ENCODE measurements at places on chromosomes 2 and 18.
A peak's percentile ranks its signal among the peaks of the same experiment; 100 is the strongest.

DNA sequence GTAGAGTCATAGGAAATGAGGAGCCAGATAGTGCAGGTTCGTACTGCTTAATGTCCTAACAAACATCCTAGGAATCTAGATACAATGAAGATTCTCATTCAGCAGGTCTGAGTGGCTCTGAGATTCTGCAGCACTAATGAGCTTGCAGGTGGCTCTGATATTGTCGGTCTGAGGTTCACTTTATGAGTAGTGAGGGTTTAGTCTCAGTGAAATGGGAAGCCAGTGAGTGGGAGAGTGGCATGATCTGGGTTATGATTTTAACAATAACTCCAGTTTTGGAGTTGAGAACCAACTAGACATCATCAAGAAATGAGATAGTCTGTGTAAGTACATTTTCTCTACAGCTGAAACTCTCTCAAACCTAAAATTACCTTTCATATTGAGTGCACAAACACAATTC, 166.8 kb upstream of the SP5 start:
- no peak for DNase-seq

DNA sequence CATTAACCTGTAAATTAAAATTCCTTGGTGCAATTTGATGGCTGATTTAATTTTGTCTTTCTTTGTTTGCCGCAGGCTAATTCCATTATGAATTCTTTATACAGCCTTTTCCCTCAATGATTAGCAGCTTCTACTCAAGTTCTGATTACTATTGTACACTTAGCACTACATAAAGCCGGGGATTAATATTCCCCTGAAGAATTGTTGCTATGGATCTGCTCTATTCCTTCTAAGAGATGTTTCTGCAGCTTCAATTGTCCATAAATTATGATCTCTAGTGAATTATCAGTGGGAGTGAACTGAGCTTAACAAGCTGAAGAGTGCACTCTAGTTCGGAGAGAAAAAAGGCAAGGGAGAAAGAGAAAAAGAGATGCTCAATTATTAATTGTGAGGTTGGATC, 433.7 kb upstream of the SPRED2 start:
- no peak for DNase-seq

DNA sequence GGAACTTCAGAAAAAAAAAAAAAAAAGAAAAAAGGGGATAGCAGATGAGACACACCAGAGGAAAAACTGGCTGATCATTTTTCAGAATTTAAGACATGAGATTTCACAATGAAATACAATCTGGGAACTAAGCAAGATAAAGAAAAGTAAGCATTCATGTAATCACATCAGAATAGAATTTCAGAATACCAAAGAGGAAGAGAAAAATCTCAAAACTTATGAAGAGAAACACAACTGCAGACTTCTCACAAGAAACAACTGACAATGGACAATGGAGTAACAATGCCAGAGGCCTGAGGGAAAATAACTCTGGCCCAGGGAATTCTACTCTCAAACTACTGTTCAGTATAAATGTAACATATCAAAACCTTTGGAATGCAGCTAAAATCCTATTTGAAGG, 13.2 kb upstream of the RRM2 start:
- no peak for DNase-seq

DNA sequence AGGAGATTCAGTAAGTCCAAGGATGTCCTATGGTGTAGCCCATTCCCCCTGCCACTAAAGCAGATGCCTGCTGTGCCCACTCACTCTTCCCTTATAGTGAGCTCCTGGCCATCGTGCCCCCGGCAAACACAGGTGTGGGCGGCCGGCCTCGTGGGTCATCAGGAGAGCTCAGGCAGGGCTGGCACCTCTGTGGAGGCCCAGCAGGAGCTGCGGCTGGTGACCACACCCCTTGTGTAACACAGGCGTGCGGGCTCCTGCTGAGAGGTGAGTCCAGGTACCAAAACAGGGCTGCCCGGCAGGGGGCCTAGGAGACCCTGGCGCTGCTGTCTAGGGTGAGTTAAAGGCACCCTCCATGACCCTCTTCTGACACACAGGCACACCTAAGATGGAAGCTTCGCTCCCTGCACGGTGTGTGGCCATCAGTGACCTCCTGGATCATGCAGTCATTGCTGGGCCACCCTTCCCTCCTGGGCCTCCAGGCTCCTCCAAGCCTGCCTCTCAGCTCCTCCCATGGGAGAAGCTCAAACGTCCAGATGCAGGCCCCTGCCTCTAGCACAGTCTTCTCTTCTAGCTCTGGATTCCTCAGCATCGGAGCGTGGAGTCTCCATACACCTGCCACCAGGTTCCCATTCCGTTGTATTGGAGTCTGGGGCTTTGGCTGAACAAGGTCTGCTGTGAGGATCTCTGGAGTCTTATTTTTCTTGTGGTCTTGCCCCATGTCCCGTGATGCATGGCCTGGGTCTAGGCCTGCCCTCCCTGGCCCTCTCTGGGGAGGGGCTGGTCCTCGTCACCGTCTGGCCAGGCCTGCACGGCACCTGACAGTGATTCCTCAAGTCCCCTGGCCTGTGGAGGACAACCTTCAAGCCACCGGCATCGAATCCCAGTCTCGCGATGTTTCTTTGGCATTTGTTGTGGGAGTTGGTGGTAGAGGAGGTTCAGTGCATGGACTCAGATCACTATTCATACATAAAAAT, 246.9 kb downstream of the ACKR3 start:
- no peak for DNase-seq

GRCh38 chr2:156147594-156148330, 184.8 kb downstream of the NR4A2 start:
- DNase-seq = peak; percentile 4

DNA sequence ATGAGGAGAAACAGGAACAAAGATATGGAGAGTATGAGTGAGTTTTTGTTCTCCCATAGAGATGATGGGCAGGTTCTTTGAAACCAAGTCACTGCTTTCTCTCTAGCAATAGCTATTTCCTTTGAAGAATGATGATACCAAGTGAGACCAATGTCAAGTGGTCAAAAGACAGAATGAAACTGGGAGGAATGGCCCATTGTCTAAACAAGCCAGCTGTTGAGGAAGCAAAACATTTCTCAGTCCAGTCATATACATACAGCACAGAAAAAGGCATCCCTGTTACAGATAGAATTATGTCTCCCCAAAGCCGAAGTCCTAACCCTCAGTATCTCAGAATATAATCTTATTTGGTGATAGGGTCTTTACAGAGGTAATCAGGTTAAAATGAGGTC, 66.1 kb upstream of the EPC2 start:
- DNase-seq = no peak

Measured in MV-4-11 (cell line).